ENCODE measurements at places on chromosomes 16 and 17. TPM values are rescaled to one million over a fixed set of nuclear protein-coding genes. Genes with fewer than 3 reads are reported as not detected.

DNA sequence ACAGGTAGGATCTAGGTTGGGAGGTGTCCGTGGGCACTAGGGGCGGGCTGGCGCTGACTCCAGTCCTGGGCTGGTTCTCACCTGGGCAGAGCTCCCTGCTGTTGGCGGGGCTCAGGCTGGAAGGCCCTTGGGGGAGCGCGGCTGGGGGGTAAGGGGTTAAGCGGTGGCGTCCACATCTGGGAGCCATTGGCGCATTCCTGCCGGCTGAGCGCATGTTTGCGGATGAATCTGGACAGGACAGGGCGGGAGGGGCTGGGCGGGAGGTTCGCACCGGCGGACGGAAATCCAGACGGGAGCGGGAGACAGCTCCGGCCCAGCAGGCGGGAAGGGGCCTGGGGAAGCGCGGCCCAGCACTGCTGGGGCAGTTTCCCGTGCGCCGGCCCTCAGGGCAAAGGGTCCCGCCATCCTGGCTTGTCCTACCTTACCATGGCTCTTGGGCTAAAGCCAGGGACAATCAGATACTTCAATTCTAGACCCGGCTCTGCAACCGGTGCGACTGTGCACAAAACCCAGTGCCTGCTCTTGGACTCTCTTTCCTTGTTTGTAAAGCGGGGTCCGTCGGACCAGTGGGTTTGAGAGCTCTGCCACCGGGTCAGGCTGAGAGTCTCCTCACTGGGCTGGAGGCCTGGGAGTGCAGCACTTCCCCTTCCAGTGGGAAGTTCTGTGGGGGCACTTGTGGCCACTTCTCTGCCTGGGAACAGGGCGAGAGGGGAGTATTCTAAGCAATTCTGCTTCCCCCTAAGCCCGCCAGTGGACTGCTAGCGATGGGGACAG is 7.8 kb downstream of the RARA start:
- DNase-seq, result no peak

DNA sequence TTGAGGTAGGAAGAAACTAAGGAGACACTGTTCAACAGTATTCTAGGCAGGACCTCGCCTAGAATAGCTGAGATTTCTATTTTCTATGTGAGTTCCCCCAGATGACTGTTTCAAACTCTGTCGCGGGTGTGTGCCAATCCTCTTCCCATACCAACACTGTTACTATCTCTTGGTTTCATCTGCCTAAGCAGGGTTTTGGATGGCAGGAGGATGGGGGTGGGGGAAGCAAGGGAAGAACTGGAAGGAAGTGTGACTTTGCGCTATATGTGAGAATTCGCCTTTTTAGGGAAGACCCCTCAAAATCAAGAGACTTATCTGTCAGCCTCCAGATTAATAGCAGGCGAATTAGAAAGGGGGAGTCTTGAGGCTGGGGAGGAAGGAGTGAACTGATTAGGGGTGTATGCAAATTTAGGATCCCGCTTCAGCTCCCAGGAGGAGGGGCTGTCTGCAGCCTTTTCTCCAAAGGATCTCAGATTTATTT is 521 bp upstream of the G6PC3 start:
- no peak for DNase-seq

DNA sequence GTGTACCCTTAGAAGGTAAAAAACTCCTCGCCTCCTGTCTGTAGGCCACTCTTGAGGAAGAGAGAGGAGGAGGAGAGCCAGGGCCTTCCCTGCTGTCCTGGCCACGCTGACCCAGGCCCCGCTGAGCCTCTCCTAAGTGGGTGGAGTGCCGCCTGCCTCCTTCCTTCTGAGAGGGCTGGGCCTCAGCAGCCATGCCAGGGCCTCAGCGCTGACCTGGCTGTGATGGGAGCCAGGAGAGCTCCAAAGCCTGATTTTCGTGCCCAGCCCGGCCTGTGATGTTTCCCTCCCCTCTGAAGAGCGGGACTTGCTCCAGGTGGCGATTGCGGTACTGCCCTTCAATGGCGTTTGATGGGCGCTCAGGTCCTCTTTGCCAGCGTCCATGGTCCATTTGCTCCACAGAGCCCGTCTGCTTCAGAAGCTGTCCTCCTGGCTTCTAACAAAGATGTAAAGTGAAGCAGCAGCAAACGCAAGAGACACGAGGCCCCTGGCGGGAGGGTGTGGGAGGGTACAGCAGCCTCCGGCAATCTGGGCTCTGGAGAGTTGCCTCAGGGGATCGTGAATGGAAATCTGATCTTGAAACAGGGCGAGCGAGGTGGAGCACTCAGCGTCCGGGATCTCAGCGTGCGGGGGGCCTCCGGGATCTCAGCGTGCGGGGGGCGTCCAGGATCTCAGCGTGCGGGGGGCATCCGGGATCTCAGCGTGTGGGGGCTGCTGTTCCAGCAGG is 93.5 kb downstream of the NPIPB11 start:
- DNase-seq, result no peak

AATK gene
- 0.62 TPM for total RNA-seq

G6PC1 gene
- not detected for total RNA-seq

GRCh38 chr16:23974223-23974622 is 138.4 kb downstream of the PRKCB start:
- no peak for DNase-seq

DNA sequence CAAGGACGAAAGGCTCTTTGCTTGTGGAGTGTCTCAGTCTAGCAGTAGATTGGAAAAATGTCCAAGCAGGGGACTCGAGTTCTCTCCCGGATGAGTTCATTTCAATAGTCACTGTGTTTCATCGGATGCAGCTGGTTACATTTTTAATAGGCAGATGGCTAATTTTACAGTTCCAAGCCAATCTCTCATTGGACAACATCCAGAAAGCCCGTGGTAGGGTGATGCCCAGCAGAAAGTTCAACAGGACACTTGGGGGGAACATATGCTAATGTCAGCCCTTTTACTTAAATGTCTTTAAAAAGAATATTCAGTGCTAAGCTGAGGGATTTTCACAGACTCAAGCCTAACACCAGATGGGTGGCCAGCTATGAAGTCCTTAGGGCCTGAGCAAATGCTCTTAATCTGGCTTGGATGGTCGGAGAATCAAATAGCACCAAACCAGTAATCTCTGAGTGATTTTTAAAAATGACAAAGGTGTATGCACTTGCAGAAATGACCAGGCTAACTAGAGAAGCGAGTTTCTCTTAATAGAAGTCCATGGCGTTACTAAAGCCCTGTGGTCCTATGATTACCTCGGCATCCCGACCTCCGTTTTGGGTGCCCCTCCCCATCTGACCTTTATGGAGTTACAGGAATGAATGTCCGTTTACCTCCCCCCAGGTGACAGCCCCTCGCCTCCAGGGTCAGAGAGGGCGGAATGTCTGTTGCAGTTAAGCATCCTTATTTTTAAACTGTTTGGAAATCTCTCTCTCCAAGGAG is 289.2 kb upstream of the SALL1 start:
- no peak for DNase-seq

DNA sequence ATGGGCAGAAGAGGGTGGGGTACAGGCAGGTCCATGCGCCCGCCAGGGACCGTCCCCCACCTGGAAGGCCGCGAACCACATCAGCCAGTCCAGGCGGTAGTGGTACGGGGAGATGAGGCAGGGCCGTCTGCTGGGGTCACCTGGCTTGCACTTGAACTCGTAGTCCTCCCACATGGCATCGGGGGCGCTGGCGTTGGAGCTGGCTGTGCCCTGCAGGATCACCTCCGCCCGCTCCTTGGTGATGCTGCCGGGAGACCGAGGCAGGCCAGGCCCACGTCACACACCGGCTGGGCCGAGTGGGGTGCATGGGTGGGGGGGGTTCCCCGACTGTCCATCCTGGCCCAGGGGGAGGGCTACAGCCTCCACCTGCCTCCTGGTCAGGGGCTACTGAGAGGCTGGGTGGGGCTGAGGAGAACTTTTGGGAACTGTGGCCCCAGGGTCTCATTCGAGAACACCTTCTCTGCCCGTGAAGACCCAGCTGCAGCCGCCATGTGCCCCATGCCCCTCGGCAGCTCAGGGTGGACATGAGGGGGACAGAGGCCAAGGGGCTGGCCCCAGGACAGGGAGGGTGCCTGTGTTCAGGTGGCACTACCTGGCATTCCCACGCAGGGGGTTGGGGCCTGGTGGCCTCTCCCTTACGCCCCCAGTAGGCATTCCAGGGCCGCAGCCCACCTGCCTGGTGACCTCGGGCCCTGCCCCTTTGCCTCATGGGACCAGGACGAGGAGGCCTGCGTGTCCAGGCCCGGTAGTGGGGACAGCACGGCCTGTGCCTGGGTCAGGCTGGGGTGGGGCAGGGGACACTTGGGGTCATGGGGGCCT is 69.5 kb upstream of the GNG13 start:
- no peak for DNase-seq

- DNase-seq, result no peak
Measured at GRCh38 chr16:72637306-72637705, 410.6 kb downstream of the ZFHX3 start.

ITGAD gene
- not detected for total RNA-seq

GRCh38 chr17:7982173-7982572 is 20.2 kb upstream of the GUCY2D start:
- DNase-seq, result no peak

DNA sequence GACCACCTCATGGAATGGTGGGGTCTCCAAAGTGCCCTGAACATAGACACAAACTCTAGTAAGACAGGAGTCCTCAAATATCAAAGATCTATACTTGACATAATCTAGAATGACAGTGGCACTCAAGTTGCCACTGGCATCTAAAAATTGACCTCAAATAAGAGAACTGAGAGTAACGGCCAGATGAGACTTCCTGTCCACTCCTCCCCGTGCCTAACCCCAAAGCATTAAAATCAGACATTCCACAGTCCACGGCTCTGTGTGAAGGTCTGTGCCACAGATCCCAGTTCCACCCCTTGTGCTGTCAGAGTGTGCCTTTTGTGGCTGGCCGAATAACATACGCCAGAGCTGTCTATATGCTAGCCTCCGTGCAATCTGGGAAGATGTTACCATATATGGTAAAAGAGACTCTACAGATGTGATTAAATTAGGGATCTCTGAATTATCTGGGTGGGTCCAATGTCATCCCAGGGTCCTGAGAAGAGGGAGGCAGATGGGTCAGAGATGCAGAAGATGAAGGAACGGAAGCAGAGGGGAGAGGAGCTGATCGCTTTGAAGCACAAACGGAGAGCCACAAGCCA is 21.0 kb upstream of the EVPL start:
- DNase-seq, result no peak
